ENCODE measurements at places on chromosomes 12 and 14. TPM values are rescaled to one million over a fixed set of nuclear protein-coding genes. Genes with fewer than 3 reads are reported as not detected.

- H3K36me3 ChIP-seq = no peaks in the 10 kb centered on the region
- DNase-seq = no peak
- H3K4me3 ChIP-seq = no peak overlapping the region
- H3K27ac ChIP-seq = no peak overlapping the region
- no peaks in the 10 kb centered on the region for H3K4me1 ChIP-seq
- H3K27me3 ChIP-seq = no peaks in the 10 kb centered on the region
These were observed 78.3 kb downstream of the NPAS3 start for GRCh38 chr14:33017016-33017415.

GRCh38 chr12:96063046-96063445 is 27.7 kb upstream of the LTA4H start:
- H3K27me3 ChIP-seq = no peaks in the 10 kb centered on the region
- H3K36me3 ChIP-seq = no peaks in the 10 kb centered on the region
- no peak overlapping the region for H3K4me3 ChIP-seq
- DNase-seq = no peak

GRCh38 chr12:124385219-124385969 is 90.5 kb downstream of the RFLNA start:
- H3K36me3 ChIP-seq = peaks cover 33% of the 10 kb centered on the region
- H3K4me1 ChIP-seq = peaks cover 66% of the 10 kb centered on the region
- H3K27ac ChIP-seq = no peak overlapping the region
- H3K27me3 ChIP-seq = no peaks in the 10 kb centered on the region
- DNase-seq = no peak
- no peak overlapping the region for H3K4me3 ChIP-seq

DNA sequence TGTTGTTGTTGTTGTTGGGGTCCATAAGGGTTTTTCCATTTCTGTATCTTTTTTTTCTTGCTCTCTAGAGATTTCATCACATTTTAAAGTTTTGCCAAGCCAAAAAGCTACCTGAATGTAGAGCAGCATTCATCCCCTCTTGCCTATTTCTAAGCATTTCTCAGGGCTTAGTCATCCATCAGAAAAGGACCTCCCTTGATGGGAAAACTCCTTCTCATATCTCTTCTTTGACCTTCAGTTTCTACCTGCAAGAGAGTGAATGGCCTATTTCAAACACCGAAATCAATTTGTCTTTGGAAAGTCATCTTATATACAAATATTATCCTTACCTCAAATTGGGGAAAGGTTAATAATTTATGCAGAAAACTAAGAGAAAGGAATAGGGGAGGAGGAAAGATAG is 4.5 kb downstream of the MYBPC1 start:
- no peak for DNase-seq
- no peaks in the 10 kb centered on the region for H3K36me3 ChIP-seq
- H3K27ac ChIP-seq = no peak overlapping the region
- no peaks in the 10 kb centered on the region for H3K27me3 ChIP-seq
- no peaks in the 10 kb centered on the region for H3K4me1 ChIP-seq
- H3K4me3 ChIP-seq = no peak overlapping the region

Gene TUBA1B
- total RNA-seq = 501 TPM

Gene PPP2R3C
- total RNA-seq = 31.6 TPM

Measured in thoracic aorta (tissue), 2 donors.